Spinal cord (tissue), 10 donors: ENCODE measurements at places on chromosomes 12 and 14.

GRCh38 chr14:20617138-20618003, 24.1 kb downstream of the OR6S1 start:
- DNase-seq = no peak

- DNase-seq = no peak
These were observed 290.4 kb upstream of the CAND1 start for GRCh38 chr12:66978802-66979201.

GRCh38 chr12:63023926-63024325, 89.0 kb upstream of the PPM1H start:
- DNase-seq = no peak

- DNase-seq = no peak
These were observed 18.0 kb downstream of the LUM start for GRCh38 chr12:91093341-91093740.

- no peak for DNase-seq
These were observed 19.8 kb downstream of the TPH2 start for GRCh38 chr12:71958457-71958856.

- DNase-seq = no peak
These were observed 595 bp upstream of the KRT85 start for GRCh38 chr12:52367876-52368275.

DNA sequence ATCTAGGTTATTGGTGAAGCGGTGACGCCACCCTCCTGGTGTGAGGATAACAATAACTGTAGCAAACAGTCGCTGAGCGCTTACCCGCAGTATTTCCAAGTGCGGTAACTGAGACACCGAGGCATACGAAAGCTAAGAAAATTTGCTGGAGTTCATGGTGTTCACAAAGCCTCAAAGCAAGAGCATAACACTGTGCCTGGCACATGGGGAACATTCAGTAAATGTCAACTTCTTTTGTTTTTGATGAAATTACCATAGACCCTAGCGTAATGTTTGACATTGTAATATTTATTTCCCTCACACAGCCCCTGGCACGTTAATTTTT, 767 bp downstream of the YEATS4 start:
- DNase-seq = peak; percentile 22
